ENCODE measurements at places on chromosomes 11 and 22.

DNA sequence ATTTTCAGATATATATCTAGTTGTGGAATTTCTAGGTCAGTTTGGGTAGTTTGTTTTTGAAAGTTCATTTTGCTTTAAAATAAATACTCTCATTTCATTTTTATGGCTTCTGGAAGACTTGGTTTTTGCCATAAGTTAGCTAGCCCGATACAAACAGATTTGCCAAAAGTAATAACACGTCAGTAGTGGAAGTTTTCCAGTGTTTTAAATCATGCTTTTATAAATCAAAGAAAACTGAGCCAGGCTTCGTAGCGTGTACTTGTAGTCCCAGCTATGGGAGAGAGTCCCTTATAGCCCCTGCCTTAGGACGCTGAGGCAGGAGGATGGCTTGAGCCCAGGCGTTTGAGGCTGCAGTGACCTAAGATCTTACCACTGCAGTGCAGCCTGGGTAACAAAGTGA is 21.7 kb upstream of the MICALL1 start:
- DNase-seq: no peak

DNA sequence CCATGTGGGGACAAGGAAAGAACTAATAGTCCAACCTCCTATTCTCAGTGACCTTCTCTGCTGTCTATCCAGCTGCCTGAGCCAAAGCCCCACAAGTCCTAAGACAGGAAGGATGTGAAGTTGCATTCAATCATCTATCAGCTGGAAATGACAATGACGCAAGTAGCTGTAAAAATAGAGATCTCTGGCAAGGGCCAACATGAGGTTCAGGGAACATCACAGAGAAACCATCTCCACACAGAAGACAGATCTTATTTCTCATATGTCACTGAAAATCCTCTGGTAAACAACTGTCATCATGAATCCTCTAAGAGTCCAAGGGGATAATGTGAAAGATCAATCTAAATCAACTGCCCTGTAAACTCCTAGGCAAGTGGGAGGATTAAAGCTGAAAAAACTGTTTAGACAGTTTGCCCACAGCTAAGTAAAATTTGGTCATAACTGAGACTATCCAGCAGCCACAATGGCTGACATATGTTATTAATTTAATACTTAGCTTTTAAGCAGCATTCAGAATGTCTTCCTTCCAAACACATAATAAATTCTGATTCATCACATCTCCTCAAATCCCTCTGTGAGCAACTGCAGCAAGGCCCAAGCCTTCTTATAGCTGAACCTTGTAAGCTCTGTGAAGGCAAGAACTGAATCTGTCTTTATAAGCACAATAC is 52.1 kb downstream of the ALG9 start:
- DNase-seq: no peak

- DNase-seq: no peak
Measured at GRCh38 chr11:69461272-69461962, 20.0 kb upstream of the LINC01488 start.

DNA sequence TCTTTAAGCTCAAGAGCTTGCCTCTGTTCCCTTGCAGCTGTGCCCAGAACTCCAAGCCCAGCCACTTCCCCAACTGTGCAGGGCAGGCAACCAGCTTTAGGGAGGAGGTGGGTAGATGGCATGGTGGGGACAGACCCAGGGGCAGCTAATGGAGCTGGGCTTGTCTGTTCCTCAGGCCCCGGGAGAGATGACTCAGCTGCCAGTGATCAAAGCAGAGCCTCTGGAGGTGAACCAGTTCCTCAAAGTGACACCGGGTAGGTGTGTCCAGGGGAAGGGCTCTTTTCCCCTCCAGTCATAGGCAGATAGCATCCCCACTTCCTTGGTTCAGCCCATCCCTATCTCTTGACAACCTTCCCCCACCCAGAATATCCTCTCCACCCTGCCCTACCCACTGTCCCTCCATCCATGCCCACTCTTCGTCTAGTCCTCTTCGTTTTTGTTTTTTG is 32.4 kb downstream of the CREB3L1 start:
- no peak for DNase-seq

DNA sequence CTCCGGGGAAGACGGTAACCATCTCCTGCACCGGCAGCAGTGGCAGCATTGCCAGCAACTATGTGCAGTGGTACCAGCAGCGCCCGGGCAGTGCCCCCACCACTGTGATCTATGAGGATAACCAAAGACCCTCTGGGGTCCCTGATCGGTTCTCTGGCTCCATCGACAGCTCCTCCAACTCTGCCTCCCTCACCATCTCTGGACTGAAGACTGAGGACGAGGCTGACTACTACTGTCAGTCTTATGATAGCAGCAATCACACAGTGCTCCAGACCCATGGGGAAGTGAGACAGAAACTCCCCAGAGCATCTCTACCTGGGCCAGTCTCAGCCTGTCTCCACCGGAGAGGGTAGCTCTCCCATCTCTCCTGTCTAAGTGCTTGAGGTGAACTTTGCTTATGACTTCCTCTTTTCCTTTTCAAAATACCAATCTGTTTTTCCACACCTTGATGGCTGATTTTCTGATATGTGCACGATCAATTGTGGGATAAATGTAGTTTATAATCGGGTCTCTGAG is 48.5 kb upstream of the VPREB1 start:
- DNase-seq: no peak

All from NCI-H2081 (cell line).